ENCODE measurements at places on chromosomes 12 and 14.

- no peak for DNase-seq
Measured at GRCh38 chr14:33525626-33526025, 425.2 kb downstream of the EGLN3 start.

DNA sequence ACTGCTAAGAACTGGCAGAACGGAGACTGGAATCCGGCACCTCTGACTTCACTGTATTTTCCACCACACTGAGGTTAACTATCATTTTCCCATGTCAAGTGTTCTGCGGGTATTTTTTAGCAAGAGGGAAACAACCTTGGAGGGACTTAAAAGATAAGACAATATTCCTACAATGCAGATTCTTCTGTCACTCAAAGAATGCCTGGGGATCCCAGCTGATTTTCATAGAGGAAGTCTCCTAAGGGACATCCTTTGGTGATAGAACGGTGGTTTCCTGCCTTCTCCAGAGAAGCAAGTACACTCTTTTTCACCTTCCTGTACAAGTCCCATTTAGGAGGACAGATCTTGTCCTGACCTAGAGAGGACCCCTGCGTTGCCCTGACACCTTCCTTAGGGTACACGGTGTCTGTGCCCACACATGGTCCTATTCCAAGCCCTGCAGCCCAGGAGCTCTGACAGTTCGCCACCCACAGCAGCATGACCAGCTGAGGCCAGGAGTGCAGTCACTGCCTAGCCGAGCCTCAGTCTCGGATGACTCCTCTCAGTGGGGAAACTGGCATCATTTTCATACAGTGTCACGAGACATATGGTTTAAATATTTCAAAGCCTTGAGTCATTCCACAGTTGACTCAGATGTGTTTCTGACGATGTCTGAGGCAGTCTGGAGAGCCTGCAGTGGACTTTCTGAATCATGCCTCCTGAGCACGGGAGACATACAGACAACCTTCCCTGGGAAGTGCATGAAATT, 181.3 kb upstream of the FKBP4 start:
- DNase-seq: no peak

DNA sequence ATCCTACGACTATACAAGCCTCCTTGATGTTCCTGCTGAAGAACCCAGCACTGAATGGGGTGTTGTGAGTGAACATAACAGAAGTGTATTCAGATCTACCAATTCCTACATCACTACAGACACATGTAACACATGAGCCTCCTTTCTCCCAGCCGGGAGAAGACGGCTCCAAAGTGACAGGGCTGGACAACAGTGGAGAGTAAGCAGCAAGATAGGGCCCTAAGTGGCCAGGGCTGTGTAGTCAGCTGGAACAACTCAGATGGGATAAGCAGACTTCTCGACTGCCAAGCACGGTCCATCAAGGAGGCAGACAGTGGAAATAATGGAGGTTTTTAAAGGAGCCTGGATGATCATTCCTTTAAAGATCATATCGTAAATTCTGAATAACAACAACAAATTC, 73.5 kb downstream of the TTC7B start:
- DNase-seq: no peak

DNA sequence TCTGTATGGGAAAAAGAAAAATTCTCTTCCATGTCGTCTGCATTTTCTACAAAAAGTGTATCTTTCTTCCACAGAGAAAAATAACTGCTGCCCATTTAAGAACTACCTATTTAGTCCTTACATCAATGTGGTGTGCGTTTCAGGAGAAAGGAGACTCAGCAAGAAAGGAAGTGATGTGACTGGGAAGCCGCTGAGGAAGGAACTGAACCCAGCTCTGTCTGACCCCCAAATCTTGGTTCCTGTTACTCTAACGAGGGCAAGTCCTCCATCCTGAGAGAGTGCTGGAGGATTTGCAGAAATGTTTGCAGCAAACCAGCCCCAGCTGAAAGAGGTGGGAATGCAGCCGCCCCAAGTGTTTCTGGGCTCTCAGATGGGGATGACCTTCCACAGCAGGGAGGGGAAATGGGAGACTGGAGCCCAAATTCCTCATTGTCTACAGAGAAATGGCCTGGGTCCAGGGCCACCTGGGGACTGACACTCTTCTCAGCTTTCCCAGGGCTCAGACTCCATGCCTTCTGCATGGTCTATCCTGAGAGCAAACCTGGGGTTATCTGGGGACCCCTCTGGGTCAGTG, 6.7 kb upstream of the MLEC start:
- no peak for DNase-seq

GRCh38 chr12:82694970-82695369, 8.3 kb downstream of the TMTC2 start:
- DNase-seq: no peak

- no peak for DNase-seq
Measured at GRCh38 chr12:24991209-24992049, 42.5 kb upstream of the BCAT1 start.

- DNase-seq: no peak
Measured at GRCh38 chr14:70711451-70711850, 69.7 kb downstream of the TTC9 start.

- no peak for DNase-seq
Measured at GRCh38 chr12:109529691-109530640, 43.3 kb downstream of the MMAB start.

GRCh38 chr14:105486974-105487448, 325 bp downstream of the CRIP1 start:
- no peak for DNase-seq

Data from DMS79 (cell line).